ENCODE measurements at places on chromosomes 5 and 9.

DNA sequence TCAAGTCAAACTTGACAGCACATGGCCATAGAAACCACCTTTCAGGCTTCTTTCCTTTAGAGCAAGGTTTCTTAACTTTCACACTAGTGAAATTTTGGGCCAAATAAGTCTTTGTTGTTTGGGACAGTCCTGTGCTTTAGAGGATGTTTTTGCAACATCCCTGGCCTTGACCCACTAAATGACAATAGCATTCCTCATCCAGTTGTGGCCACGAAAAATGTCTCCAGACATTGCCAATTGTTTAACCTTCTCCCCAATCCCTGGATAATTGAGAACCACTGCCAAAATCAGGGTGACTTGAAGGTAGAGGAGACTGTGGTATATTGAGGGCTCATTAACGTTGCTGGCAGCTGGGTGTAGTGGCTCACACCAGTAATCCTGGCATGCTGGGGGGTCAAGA is 72.0 kb downstream of the ALDH1A1 start:
- no peak for DNase-seq

GRCh38 chr5:71922584-71923106 is 184.6 kb upstream of the MAP1B start:
- peak; percentile 98 for DNase-seq

GRCh38 chr9:102273952-102274351 is 535.5 kb upstream of the GRIN3A start:
- no peak for DNase-seq

GRCh38 chr5:141373673-141374317 is at the start of gene PCDHGA6:
Gene PCDHGA6 (plus strand): TSS chr5:141373891. CDS start chr5:141374084, 193 bp downstream.
- DNase-seq: no peak

- DNase-seq: no peak
These were observed 173.5 kb downstream of the FAM174A start for GRCh38 chr5:100708645-100709171.

DNA sequence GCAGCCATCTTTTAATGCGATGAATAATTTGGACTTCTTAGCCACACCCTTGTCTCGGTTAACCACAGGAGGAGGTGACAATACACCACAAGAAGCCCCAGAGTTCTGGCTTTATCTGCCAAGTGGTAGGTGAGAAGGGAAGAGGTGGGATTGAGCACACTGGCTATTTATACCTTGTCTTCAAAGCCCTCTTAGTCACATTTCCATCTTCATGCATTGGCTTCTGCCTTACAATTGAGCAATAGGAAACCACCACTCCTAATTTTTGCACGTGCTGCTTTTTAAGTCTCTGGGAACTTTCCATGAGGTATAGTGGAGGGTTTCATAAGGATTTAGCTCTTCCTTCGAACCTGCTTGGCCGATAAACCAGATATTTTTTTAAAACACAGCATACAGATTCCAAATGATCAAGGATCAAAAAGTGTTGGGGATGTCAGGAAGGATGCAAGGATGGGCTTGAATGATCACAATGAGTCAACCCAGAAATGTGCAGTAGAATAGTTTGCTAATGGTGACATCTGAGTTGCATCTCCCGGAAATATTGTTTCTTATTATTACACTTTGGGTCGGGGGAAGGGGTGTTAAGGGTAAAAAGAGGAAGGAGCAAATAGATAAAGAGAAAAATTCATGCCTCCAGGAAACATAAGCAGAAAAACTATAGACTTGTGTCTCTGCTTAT is 25.5 kb downstream of the PLAC8L1 start:
- DNase-seq: no peak
